ENCODE measurements at places on chromosomes 3 and 15.

GRCh38 chr3:3800080-3800455 is 837 bp downstream of the LRRN1 start:
- DNase-seq, result no peak

DNA sequence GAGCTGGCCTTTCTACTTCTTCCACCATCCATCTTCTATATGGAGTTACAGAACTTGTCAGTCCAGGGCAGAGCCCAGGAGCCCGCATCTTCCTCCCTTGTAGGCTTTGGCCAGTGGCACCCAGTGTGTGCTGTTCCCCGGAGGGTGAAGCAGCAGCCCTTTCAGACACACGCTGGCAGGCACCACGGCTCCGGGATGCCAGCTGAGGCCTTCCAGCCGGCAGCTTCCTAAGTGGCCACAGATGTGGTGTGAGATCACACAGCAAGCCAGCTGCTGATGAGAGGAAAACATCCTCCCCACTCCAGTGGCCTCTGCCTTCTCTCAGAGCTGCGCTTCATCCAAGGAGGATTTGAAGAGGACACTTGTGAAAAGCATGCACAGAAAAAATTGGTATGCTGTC is 24.1 kb downstream of the CRABP1 start:
- DNase-seq, result no peak

- no peak for DNase-seq
Observed at GRCh38 chr3:2452249-2452648, 353.6 kb downstream of the CNTN4 start.

DNA sequence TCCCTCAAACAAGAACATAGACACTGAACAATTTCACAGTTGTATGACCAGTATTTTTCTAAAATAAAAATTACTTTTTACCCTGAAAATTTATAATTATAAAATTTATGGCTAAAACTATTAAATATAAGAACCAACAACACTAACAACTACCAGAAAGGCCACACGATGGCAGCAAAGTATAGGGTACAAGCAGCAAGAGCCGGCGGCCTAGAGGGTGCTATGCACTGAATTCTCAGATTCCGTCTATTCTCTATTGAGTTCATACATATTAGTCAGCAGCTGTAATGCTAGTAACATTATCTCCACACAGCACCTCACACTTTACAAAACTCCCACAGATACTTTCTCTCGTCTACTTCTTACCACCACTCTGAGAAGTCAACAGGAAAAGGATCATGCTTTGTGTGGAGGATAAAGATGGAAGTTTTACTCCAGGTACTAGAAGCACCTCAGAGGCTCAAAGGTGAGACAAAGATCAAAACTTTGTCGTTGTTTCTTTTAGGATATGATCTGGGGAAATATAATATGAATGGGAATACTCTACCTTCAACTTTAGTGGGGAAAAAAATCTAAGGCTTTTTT is 160.5 kb downstream of the FGF12 start:
- no peak for DNase-seq

DNA sequence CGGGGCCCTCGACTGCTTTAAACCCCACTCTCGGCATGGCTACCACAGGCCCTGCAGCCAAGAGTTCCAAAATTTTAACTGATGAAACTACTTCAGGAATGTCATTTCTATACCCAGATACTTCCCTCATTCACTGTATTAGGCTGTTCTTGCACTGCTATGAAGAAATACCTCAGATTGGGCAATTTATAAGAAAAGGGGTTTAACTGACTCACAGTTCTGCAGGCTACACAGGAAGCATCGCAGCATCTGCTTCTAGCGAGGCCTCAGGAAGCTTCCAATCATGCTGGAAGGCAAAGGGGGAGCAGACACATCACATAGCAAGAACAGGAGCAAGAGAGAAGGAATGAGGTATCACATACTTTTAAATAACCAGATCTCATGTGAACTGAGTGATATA is 21.6 kb upstream of the ALCAM start:
- DNase-seq, result no peak

DNA sequence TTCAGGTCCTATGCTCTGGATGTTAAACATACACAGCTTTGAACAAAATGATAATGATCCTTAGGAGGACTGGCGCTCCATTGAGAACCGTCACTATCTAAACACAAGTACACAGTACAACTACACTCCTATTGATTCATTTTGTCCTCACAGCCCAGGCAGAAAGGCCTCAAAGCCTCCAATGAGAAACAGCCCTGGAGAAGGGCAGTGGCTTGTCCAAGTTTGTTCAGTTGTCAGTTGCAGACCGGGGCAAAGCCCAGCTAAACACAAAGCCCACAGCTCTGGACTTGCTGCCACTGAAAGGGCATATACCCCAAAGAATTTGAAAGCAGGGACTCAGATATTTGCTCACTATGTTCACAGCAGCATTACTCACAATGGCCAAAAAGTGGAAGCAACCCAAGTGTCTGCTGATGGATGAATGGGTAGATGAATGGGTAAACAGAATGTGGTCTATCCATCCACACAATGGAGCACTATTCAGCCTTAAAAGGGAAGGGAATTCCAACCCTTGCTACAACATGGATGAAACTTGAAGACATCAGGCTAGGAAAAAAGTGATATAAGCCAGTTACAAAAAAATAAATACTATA is 34.7 kb downstream of the NUP210 start:
- no peak for DNase-seq

GRCh38 chr15:69156736-69157381 is 3.6 kb upstream of the GLCE start:
- no peak for DNase-seq

DNA sequence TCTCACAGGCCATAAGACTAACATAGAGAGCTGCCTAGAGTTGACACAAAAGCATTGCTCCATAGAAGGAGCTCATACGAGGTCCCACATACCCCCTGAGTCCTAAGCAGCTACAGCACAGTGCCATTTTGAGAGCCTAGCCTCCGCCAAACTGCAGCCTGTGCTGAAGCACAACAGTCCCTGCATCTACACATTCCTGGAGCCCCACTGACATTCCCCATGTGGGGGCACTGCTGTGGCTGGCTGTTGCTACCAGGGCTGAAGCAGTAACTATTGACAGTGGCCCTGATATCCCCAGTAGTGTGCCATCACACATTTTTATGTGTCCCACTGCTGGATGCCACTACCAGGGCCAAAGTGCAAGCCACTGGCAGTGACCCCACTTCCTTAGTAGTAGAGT is 80.3 kb downstream of the CERS3 start:
- no peak for DNase-seq

DNA sequence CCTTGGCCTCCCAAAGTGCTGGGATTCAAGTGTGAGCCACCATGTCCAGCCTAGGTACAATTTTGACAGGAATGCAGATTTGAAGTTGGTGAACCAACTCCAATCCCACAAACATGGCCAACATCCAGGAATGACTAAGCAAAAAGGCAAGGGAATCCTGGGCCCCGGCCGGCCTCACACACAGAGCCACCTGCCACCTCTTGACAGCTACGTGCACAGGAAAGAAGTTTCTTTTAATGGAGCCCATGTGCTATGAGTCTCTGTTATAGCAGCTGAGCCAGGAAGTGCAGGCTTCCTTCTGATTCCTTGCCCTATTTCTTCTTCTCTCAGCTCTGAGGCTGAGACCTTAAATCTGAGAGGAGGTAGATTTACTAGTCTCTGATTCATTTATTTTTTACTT is 8.8 kb downstream of the TMEM40 start:
- no peak for DNase-seq

DNA sequence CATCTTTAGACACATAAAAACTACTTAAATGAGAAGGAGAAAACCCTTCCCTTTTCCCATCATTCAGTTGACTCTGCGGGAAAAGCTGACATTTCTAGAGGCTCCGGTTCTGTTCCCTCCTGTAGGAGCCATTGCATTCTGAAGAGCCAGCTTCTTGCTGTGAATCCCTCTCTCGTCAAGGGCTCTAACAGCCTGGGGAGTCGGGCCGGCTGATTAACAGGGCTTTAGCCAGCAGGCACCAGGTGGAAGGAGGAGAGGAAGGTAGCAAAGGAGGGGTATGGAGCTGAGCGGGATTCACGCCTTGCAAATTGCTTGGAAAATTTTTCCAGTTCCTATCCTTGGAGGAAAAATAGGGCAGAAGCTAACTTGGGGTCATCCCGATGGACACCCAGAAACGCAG is 108.3 kb upstream of the UBE2E1 start:
- no peak for DNase-seq

DNA sequence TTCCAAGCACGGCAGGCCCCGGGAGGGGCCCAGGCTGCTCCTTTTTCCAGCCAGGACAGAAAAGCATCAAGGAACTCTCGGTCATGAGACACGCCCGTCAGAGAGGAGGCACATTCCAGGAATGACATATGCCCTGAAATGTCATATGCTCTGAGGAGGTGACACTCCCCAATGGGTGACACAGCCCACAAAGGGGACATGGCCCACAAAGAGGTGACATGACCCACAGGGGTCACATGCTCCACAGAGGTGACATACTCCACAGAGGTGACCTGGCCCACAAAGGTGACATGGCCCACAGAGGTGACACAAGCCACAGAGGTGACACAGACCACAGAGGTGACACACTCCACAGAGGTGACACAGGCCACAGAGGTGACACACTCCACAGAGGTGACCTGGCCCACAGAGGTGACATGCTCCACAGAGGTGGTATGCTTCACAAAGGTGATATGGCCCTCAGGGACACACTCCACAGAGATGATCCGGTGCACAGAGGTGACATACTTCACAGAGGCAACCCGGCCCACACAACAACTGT is 79.2 kb downstream of the ABHD5 start:
- no peak for DNase-seq

GRCh38 chr3:35336601-35337000 is 302.7 kb upstream of the ARPP21 start:
- no peak for DNase-seq

GRCh38 chr3:149771652-149772271 is 19.5 kb upstream of the COMMD2 start:
- DNase-seq, result no peak

- no peak for DNase-seq
Observed at GRCh38 chr3:108430540-108430939, 79.9 kb downstream of the MYH15 start.

DNA sequence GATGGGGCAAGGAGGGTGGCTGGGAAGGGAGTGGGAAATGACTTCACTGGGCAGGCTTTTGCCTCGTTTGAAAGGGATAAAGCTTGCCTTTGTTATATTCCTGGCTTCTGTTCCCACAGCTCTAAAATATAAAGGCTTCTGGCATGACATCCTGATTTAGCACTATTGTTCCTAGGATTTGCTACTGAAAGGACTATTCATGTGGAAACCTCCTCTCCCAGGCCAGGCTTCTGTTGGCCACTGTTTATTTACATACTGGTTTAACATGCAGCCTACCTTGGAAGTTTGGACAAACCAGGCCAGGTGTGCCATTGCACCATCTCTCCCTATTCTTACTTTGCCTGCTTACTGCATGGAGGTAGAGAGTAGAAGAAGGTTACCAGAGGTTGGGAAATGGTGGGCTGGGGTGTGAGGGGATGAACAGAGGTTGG is 2.4 kb upstream of the LMCD1 start:
- no peak for DNase-seq

DNA sequence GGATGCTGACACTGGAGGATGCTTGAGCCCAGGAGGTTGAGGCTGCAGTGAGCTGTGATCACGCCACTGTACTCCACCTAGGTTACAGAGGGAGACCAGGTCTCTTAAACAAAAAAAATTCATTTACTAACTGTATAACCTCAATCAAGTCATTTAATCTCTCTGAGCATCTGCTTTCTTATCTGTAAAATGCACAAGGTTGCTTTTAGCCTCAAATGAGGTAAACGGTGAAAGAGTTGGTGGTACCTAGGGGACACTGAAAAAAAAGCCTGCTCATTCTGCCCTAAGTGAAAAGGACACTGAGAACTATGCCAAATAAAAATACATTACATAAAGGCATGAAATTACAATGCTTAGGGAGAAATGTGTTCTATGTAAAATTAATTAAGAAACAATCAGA is 3.4 kb downstream of the PP2D1 start:
- DNase-seq, result no peak

DNA sequence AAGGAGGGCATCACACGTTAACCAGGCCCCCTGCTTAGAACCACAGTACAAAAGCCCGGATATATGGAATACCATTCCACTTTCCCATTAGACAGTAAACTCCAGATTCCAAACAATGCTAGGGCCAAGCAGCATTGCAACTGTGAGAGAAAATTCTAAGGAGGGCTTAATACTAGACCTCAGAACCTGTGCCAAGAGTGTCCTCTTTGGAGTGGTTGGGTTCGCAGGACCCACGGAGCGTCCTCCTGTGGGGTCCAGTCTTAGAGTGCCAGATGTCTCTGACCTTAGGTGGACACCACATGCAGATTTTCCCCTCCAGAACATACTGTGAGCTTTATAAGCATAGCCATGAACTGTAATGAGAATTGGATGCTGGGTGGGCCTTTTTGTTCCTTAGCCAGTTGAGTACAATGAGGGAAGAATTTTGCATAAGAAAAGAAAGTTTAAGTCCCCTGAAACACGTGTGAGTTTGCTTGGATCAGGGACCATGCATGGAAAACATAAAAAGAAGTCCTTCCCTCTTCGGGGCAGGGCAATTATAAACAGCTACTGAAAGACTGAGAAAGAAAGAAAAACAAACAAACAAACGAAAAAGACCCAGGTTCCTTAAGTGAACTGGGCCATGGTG is 325.7 kb downstream of the NEK10 start:
- DNase-seq, result no peak

DNA sequence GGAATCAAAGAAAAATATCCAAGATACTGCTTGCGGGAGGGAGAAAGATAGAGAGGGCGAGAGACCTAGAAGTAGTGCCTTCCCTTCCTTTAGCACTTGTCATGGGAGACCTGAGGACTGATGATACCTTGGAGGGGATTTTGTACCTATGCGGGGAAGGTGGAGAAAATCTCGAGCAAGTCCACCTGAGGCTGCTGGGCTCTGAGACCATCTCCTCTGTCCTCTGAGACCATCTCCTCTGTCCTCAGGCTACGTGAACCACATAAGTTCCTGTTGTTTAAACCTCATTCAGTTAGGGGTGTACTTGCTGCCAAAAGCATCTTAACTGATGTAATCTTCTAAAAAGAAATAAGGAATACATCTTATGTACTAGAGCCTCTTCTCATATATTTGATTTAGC is 164.9 kb downstream of the NR2F2 start:
- no peak for DNase-seq

DNA sequence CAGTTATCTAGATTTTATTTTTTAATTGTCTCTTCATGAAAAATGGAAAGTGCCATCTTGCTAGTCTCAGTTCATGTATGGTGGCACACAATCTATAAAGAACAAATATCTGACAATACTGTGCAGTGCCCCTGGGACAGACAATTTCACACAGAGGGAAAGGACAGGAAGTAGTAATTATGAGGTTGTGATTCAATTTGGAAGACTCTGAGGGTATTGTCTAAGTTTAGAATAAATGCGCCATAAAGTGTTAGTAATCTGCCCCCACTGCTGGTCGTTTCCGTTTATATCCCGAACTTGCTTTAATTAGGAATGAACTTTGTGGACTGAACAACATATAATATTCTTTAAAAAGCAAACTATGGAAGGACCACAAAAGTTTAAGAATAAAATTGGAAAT is 196.4 kb upstream of the SLC24A5 start:
- no peak for DNase-seq

GRCh38 chr3:169755488-169755887 is 9.4 kb downstream of the TERC start:
- DNase-seq, result no peak

- DNase-seq, result no peak
Observed at GRCh38 chr15:34718681-34719665, 35.8 kb downstream of the GJD2 start.

All from activated CD8-positive, alpha-beta memory T cell treated with anti-CD3 and anti-CD28 coated beads for 1 hour (primary cell).